CD4-positive, alpha-beta T cell (primary cell): ENCODE measurements at places on chromosomes 2 and 18.
A peak's percentile ranks its signal among the peaks of the same experiment; 100 is the strongest.

DNA sequence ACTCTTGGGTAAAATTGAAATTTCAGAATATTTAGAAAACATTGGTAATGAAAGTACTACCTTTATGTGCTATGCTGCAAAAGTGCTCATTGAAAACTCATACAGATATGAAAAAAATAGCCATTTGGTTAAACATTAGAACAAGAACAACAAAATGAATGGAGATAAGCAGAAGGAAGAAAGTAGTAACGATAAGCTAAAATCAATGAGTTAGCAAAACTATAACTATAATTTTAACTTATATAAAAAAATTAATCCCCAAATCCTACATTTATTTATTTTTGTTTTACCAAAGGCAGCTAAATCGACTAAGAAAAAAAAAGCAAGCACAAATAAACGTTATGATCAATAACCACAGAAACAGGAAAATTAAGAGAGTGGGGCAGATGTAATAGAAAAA lies 99.2 kb downstream of the CERS6 start:
- H3K27me3 ChIP-seq = no peaks in the 10 kb centered on the region
- no peak overlapping the region for H3K4me3 ChIP-seq
- DNase-seq = no peak
- peaks cover 9% of the 10 kb centered on the region for H3K4me1 ChIP-seq
- H3K27ac ChIP-seq = no peak overlapping the region

GRCh38 chr2:69238449-69239031 lies 148.5 kb downstream of the GFPT1 start:
- H3K4me3 ChIP-seq = no peak overlapping the region
- H3K4me1 ChIP-seq = no peaks in the 10 kb centered on the region
- no peak overlapping the region for H3K27ac ChIP-seq
- no peak for DNase-seq
- H3K27me3 ChIP-seq = no peaks in the 10 kb centered on the region
- H3K36me3 ChIP-seq = no peaks in the 10 kb centered on the region

DNA sequence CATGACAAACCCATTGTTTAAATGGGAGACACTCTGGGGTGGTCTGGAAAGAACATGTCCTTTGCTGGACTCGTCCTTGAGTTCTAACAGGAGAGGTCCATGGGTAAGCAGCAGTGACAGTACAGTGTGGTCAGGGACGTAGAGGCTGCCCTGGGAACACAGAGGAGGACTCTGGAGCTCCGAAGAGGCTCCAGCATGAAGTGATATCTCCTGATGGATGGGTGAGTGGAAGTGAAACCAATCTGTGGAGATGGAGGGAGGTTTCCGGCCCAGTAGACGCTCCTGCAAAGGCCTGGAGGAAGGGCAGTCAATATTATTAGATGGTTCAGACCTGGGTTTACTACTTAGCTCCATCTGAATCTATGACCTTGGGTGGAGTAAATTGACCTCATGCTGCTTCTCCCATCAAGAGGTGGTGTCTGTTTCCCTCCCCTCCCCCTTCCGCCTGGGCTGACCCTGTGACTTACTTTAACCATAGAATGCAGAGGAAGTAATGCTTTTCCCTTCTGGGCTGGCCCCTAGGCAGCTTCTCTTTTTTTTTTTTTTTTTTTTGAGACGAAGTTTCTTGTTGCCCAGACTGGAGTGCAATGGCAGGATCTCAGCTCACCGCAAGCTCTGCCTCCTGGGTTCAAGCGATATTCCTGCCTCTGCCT lies 2.3 kb upstream of the TFCP2L1 start:
- H3K27ac ChIP-seq = no peak overlapping the region
- no peak overlapping the region for H3K4me3 ChIP-seq
- peak; percentile 27 for DNase-seq
- peaks cover 11% of the 10 kb centered on the region for H3K27me3 ChIP-seq

GRCh38 chr2:165594935-165595255 lies 125.4 kb downstream of the CSRNP3 start:
- H3K36me3 ChIP-seq = no peaks in the 10 kb centered on the region
- no peak overlapping the region for H3K4me3 ChIP-seq
- H3K27ac ChIP-seq = no peak overlapping the region
- no peak for DNase-seq
- no peaks in the 10 kb centered on the region for H3K27me3 ChIP-seq
- H3K4me1 ChIP-seq = no peaks in the 10 kb centered on the region

- no peaks in the 10 kb centered on the region for H3K27me3 ChIP-seq
- H3K27ac ChIP-seq = no peak overlapping the region
- DNase-seq = no peak
- H3K36me3 ChIP-seq = no peaks in the 10 kb centered on the region
- H3K4me3 ChIP-seq = no peak overlapping the region
- no peaks in the 10 kb centered on the region for H3K4me1 ChIP-seq
Measured at GRCh38 chr2:227877421-227878310, 6.2 kb downstream of the DAW1 start.

DNA sequence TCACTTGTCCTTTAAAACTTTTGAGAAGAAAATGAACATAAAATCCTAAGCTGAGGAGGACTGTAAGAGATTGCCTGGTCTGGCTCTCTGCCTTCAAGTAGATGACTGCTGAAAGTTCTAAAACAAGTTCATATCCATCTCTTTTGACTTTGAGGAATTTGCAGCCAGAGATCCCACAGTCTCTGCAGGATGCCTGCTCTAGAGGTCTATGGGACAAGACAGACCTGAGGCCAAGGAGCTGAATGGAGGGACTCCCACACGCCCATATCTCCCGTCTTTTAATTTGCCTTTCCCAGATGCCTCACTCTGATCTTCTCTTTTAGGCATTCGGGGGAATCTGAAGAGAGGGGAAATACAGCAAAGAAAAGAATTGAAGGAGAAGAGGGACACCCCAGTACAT lies 255.9 kb upstream of the RASGRP3 start:
- H3K27ac ChIP-seq = no peak overlapping the region
- H3K4me1 ChIP-seq = no peaks in the 10 kb centered on the region
- H3K27me3 ChIP-seq = no peaks in the 10 kb centered on the region
- DNase-seq = no peak

DNA sequence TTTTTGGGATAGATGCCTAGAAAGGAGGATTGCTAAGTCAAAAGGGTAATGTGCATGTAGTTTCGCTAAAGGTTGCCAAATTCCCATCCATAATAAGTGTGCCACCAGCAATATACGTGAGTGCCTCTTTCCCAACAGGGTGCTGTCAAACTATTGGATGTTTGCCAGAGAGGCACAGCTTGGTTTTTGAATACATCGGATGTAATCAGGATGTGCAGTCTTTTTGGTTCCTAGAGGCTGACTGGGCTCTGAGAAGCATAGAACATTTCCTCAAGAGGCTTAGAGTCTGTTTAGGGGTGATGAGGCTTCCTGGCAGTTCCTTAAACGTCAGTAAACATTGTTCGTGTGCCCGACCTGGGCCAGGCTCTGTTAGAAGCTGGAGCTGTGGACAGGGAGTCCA lies 28.0 kb downstream of the AGAP1 start:
- no peak overlapping the region for H3K27ac ChIP-seq
- H3K4me3 ChIP-seq = no peak overlapping the region
- H3K4me1 ChIP-seq = no peaks in the 10 kb centered on the region
- no peaks in the 10 kb centered on the region for H3K27me3 ChIP-seq
- no peaks in the 10 kb centered on the region for H3K36me3 ChIP-seq

GRCh38 chr2:216721141-216721540 lies 25.8 kb upstream of the IGFBP5 start:
- no peak overlapping the region for H3K27ac ChIP-seq
- H3K4me3 ChIP-seq = no peak overlapping the region
- no peaks in the 10 kb centered on the region for H3K36me3 ChIP-seq
- no peak for DNase-seq
- H3K4me1 ChIP-seq = no peaks in the 10 kb centered on the region

- H3K36me3 ChIP-seq = no peaks in the 10 kb centered on the region
- peak; percentile 11 for DNase-seq
- H3K27ac ChIP-seq = no peak overlapping the region
Measured at GRCh38 chr2:147288131-147288530, 556.7 kb upstream of the ACVR2A start.
